ENCODE measurements at places on chromosomes 7 and 10. TPM values are rescaled to one million over a fixed set of nuclear protein-coding genes. Genes with fewer than 3 reads are reported as not detected.

The ETV1 gene
- 2.4 TPM for polyA plus RNA-seq

The TMEM176B gene
- polyA plus RNA-seq = 88.9 TPM

The HOXA4 gene
- polyA plus RNA-seq = 3.6 TPM

The ATRNL1 gene
- polyA plus RNA-seq = 0.80 TPM

The NACAD gene
- polyA plus RNA-seq = 0.30 TPM

The STAG3 gene
- polyA plus RNA-seq = 69.5 TPM

The PODXL gene
- 2.9 TPM for polyA plus RNA-seq

The SMO gene
- 1.4 TPM for polyA plus RNA-seq

The LRRTM3 gene
- not detected for polyA plus RNA-seq

The LEP gene
- 0.06 TPM for polyA plus RNA-seq

The CRHR2 gene
- polyA plus RNA-seq = not detected

The HOGA1 gene
- 0.11 TPM for polyA plus RNA-seq

The CFAP46 gene
- not detected for polyA plus RNA-seq

The SPDYE2B gene
- polyA plus RNA-seq = not detected

The NPSR1 gene
- polyA plus RNA-seq = not detected

The GPR158 gene
- 0.06 TPM for polyA plus RNA-seq

The SPDYE9 gene
- not detected for polyA plus RNA-seq

The BCL7B gene
- 64.3 TPM for polyA plus RNA-seq

The CDK1 gene
- 14.4 TPM for polyA plus RNA-seq

The LRRD1 gene
- polyA plus RNA-seq = 0.09 TPM

The HOXA1 gene
- 1.3 TPM for polyA plus RNA-seq

The TRIM56 gene
- polyA plus RNA-seq = 5.0 TPM

The VIM gene
- polyA plus RNA-seq = 660 TPM

The GPR26 gene
- not detected for polyA plus RNA-seq

The GOLGA7B gene
- 0.27 TPM for polyA plus RNA-seq

The OR2A42 gene
- 0.06 TPM for polyA plus RNA-seq

The MCU gene
- 11.8 TPM for polyA plus RNA-seq

The STAMBPL1 gene
- polyA plus RNA-seq = 10.7 TPM

The FFAR4 gene
- polyA plus RNA-seq = 0.02 TPM

The UNCX gene
- polyA plus RNA-seq = not detected

The ANKRD1 gene
- polyA plus RNA-seq = 1.6 TPM

The GPR85 gene
- polyA plus RNA-seq = 2.5 TPM

The CLRN3 gene
- 0.22 TPM for polyA plus RNA-seq

The ZNF518A gene
- polyA plus RNA-seq = 5.1 TPM

The NODAL gene
- not detected for polyA plus RNA-seq

The SLC29A4 gene
- 0.67 TPM for polyA plus RNA-seq

The GRM3 gene
- polyA plus RNA-seq = not detected

The ODAD2 gene
- 0.26 TPM for polyA plus RNA-seq

Measured in spleen (tissue), 13 donors.